Activated naive CD4-positive, alpha-beta T cell (primary cell): ENCODE measurements at places on chromosomes 1 and 21.

DNA sequence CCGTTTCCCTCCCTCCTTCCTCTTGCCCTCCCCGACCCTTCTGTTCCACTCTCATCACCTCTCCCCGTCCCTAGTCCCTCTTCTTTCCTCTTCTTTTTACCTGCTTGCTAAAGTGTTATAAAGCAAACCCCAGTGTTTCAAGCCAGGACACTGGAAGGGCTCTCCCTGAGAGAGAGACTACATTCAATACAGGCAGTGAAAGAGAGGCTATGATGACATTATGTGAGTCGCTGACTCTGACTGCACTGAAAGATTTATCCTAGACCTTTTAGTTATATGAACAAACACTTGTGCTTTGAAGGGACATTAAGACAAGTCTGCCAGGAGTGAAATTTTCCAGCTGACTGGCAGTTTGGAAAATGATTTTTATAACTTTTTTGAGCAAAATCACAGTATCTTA, 155.7 kb downstream of the S1PR1 start:
- no peak for DNase-seq

DNA sequence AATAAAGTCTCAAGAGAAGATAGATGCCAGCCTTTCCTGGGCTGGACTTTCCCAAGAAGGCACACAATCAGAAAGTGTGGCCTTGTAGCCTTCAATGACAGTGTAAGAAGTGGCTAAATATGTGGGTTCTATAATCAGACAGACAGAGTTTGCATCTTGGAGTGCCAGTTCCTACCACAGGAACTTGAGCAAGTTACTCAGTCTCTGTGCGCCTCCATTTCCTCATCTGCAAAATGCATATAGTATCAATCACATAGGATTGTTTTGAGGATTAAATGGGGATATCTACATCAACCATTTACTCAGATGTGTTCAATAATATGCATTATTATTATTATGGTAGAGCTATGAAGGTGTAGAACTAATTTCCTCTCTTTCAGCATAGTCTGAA, 176.8 kb upstream of the PTBP2 start:
- DNase-seq: no peak

DNA sequence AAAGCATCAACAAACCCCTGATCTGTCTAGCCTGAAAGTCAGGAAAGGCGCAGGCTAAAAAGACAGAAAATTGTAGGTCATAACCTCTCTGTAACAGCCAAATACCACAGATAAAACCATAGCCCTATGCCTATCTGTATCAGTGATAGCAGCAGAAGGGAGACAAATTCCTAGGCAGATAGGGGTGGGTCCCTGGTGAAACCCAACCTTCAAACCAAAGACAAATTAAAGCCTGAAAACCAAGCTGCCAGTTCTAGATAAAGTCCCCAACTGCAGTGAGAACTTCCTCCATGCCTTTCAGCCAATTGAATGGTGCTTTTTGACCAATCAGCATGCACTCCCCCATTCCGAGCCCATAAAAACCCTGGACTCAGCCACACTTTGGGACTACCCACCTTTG, 115.3 kb downstream of the NTPCR start:
- DNase-seq: no peak

GRCh38 chr1:152795686-152796085, 835 bp upstream of the LCE1D start:
- no peak for DNase-seq

- no peak for DNase-seq
Observed at GRCh38 chr1:162835157-162835899, 25.6 kb downstream of the CCDC190 start.

- DNase-seq: no peak
Observed at GRCh38 chr1:12649971-12650421, 6.1 kb downstream of the AADACL4 start.

- no peak for DNase-seq
Observed at GRCh38 chr1:12537906-12538461, 80.0 kb downstream of the DHRS3 start.

DNA sequence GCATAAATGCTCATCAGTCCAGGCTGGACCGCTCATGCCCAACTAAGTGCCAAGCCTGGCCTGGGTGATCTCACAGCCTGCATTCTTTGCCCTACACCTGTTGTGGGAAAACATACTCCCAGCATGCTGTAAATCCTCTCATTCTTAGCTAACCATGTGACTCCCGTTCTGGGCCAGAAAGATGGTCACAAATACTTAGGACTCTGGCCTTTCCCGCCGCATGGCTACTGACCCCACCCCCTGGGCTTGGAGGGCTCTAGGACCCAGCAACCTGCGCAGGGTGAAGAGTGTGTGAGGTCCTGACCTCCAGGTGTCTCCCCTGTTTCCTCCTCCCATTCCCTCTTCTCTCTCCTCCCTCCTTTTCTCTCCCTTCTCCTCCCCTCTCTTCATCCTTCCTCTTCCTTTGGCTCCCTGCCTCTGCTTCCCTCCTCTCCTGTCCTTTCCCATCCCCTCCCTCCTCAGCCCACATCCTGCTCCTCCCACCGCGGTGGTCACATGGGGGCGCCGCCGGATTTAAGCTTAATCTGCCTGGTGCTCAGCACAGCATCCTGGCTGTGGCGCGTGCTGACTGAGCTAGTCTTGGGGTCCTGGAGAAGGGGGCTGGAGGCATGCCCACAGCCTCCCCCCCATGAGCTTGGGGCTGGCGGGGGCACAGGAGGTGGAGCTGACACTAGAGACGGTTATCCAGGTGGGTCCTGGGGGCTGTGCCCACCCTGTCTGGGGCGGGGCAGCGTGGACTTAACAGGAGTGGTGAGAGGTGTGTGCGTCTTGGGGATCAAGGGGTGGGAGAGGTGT, at the start of gene CROCC:
Gene CROCC, plus strand, starts transcription at position 541 of the 795 bp plus-strand sequence. Its CDS starts 88 bp downstream, at position 629.
- no peak for DNase-seq

DNA sequence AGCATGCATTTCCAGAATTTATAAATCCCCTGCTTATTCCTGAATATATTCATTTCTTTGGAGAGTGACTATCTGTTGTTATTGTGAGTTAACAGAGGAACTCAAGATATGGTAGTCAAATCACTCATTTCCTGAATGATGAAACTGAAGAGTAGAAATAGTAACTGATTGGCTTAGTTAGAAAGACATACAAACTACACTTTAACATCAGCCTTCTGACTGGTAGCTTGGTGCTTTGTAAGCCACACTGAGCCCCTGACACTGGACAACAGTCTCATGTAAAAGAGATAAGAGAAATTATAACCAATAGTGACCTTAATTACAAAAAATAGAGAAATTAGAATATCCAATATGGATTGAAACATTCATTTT, 4.8 kb downstream of the GBP7 start:
- DNase-seq: no peak

GRCh38 chr1:43875331-43875730, 58.3 kb upstream of the ARTN start:
- no peak for DNase-seq

DNA sequence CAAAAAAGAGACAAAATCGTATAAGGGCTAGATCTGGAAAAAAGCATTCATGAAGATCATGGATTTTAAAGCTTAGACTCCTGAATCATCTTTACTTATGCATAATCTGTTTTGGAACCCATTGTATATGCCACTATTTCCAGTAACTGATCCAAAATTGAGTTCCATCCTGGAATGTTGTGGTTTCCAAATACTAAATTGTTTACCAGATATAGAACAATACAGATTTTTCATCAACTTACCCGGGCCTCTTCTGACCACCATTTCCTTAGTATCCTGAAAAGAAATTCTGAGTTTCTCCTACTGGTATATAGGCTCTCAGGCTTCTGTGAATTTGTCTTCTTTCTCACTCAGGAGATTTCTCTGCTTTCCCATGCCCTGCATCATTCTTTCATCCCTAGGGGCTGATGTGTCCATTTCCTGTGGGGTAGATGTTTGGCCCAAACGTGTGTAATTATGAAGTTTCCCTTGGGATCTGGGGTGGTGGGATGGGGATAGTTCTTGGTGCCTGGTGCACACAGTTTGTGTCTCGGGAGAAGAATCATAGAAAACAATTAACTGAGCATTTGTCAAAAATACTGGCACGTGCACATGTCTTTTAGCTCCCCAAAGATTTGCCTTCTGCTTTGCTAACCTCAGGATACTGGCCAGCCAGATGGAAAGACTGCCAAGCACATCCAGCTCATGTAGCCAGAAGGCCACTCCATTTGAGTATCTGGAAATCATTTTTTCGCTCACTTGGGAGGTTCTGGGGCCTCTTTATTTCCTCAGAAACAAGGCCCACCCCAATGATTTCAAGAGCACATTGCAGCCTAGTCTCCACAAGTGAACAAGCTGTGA, 127.8 kb downstream of the NTMT2 start:
- no peak for DNase-seq

- no peak for DNase-seq
Observed at GRCh38 chr1:25096307-25097150, 135.8 kb downstream of the SYF2 start.

- DNase-seq: no peak
Observed at GRCh38 chr1:205610036-205610435, 21.8 kb downstream of the ELK4 start.

- no peak for DNase-seq
Observed at GRCh38 chr21:33089395-33090119, 19.6 kb downstream of the OLIG1 start.

DNA sequence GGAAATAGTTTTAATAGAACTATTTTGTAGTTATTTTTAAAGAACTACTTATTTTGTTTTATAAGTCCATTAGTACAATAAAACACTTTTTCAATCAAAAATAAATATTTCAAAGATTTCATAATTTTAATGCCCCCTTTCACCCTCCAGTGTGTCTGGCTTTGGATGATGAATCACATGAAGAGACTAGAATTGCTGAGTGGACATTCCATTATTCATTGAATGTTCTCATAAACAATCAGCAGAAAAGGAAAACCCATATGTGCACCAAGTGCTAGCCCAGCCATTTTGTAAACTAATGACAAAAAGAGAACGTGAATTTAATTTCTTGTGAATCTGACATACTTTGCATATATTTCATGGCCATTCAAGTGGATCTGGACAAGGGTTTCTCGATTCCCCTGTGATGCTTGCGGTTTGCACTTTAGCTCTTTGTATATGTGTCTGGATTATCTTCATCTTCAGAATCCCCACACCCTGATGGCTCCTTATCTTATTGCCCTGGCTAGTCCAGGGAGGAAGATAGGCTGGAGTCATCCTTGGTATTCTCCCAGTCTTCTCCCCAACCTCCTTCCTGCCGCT, 20.7 kb upstream of the CHIA start:
- no peak for DNase-seq

DNA sequence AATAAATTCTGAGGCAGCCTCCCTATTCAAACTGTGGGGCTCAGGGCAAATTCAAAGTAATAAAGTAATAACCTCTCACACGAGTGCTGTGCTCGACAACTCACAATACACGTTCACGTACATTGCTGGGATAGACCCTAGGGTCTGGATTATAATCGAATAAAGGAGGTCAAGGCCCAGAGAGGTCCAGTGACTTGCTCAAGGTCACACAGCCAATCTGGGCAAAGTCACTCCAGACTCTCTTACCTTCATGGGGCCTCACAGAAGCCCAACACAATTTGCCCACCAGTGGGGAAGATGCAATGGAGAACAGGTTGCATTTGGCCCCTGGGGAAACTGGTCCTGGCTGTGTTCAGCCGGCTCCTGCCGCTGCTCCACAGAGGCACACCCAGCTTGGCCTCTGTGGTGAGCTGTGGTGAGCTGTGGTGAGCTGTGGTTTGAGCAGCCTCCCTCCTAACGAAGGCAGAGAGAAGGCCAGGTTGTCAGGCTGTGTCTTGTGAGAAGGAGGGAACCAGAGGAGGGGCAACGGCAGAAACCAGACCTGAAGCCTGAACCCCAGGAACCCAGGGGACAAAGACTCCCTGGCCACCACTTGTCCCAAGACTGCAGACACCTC, 35.1 kb downstream of the NUAK2 start:
- DNase-seq: no peak

GRCh38 chr1:235056937-235057336, 71.7 kb downstream of the TOMM20 start:
- DNase-seq: no peak

DNA sequence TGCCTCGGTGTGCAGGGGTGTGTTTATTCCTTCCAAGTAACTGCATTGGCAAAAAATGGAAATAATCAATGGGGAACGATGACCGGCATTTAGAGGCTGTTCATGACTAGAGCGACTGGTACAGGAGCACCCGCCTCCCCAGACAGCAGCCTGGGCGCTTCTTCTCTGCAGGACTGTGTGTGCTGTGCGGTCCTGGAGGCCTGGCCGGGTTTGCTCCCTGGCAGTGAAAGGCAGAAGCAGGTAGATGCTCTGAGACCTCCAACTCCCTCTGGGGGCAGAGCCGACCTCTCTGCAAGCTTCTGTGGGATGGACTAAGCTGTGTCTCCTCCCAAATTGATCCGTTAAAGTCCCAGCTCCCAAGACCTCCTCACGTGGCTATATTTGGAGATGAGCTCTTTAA, 59.2 kb upstream of the ACTRT2 start:
- DNase-seq: no peak

DNA sequence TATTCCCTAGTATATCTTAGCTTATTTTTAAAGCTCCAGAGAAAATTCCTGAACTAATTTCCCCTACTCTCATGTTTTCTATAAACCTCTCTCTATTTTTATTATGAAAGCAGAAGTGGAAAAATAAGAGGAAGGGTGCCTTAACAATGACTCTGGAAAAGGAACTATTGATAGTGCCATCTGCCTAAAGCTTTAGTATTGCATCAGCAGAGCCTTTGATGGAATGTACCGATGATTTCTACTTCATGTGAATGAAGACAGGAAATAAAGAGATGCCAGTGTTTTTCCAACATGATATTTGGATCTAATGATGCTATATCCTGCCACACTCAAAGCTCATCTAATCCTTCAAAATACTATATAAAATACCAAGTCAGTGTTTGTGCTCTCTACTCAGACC, 35.1 kb downstream of the TNFSF18 start:
- no peak for DNase-seq

DNA sequence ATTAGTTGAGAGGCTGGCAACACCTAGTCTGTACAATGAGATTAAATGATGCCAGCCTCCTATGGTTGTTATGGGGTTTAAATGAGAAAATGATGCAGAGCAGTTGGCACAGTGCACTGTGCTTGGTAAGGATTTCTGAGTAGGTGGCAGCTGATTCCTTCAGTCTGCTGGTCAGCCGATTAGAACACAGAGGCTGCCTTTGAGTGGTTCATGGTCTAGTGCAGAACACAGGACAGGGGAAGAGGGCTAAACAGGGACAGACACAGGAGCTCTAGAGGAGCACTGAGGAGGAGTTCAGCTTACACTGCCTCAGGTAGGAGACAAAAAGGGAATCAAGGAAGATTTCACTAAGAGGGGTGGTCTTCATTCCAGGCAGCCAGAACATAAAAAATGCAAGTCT, 1.4 kb downstream of the TIE1 start:
- DNase-seq: no peak

GRCh38 chr1:185338719-185339622, 21.9 kb upstream of the IVNS1ABP start:
- DNase-seq: no peak

DNA sequence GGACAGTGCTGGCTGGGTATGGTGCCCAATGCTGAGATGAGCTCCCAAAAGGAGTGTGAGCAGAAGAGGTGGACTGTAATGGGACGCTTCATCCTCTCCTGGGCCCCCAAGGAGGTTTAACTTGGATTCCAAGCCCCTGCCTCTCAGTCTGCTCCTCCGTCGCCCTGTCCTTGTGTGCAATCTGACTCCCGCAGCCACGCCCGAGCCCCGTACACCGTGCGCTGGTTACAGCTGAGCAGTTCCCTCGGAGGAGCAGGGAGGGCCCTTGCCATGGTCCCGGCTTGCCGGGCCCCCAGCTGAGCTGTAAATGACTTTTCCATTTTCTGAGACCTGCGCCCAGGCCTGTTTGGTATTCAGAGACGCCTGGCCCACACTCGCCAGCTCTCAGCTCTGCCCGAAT, 53.7 kb downstream of the PAX7 start:
- DNase-seq: no peak

GRCh38 chr1:19053486-19053885, 97.0 kb upstream of the IFFO2 start:
- DNase-seq: no peak

- DNase-seq: no peak
Observed at GRCh38 chr1:51058858-51059257, 43.2 kb upstream of the C1orf185 start.
